ENCODE measurements at places on chromosomes 1 and 21.

DNA sequence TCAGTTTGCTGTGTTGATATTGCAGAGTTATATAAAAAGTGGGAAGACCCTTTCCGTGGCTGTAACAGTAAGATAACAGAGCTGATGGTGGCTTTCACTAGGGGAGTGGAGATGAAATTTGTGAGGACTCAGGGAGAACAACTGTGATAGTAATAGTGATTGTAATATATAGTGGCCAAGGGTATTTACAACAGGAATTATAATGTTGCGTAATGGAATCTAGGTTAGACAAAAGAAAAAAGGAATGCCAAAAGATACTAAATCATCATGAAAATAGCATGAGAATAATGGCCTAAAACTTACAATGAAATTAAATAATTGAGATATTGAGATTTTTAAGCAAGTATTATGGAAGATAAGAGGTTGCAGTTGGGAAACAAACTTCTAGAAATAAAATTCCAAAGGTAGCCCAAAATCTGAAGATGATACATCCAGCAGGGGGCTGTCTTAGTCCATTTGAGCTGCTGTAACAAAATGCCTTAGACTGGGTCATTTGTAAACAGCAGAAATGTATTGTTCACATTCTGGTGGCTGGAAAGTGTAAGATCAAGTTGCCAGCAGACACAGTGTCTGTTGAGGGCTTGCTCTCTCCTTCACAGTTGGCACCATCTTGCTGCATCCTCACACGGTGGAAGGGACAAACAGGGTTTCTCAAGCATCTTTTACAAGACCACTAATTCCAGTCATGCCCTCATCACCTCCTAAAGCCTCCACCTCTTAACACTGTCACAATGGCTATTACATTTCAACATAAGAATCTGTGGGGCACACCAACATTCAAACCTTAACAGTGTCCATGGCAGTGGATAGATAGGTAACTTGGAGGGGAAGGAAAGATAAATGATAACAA lies 711.2 kb downstream of the MRPL39 start:
- peak; percentile 4 for DNase-seq
- no peaks in the 10 kb centered on the region for H3K36me3 ChIP-seq
- H3K4me3 ChIP-seq, result no peak overlapping the region
- no peaks in the 10 kb centered on the region for H3K27me3 ChIP-seq
- no peak overlapping the region for H3K27ac ChIP-seq
- H3K4me1 ChIP-seq, result no peaks in the 10 kb centered on the region

DNA sequence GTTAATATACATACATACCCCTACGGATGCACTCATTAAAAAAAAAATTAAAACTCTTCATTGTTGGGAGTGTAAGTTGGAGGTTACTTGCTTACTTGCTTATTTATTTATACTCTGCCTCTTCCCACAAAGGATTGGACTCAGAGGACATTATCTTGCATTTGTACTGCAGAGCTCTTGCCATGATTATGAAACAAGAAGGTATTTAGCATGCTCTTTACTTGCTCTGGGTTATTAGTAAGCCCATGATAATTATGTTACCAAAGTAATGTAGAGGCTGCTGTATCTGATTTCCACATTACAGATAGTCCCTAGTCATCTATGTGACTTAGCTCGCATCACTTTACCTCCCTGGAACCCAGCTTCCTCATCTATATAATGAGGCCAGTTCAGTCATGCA lies 355.1 kb upstream of the PTBP2 start:
- DNase-seq, result no peak
- peaks cover 12% of the 10 kb centered on the region for H3K4me1 ChIP-seq
- H3K27me3 ChIP-seq, result no peaks in the 10 kb centered on the region
- H3K27ac ChIP-seq, result no peak overlapping the region
- no peak overlapping the region for H3K4me3 ChIP-seq
- H3K36me3 ChIP-seq, result no peaks in the 10 kb centered on the region

DNA sequence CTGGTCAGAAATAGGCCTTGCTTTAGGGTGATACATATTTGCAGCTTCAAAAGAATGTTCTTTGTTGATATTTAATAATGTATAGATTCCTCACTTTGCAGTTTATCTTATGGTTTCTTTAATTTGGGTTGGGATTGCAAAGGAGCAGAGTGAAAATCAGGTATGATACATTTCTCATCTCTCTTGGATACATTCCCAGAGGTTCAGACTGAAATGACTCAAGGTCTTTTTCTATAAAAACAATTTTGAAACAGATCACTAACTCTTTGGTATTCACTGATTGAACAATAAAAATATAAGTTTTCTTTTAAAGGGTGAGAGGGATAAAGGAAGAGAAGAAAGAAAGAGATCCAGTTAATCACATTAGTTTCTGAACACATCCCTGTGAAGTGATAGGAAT lies 606.5 kb upstream of the CAMK1G start:
- H3K4me1 ChIP-seq, result no peaks in the 10 kb centered on the region
- peaks cover 5% of the 10 kb centered on the region for H3K27me3 ChIP-seq
- no peak overlapping the region for H3K4me3 ChIP-seq
- no peak overlapping the region for H3K27ac ChIP-seq
- H3K36me3 ChIP-seq, result no peaks in the 10 kb centered on the region

- no peaks in the 10 kb centered on the region for H3K4me1 ChIP-seq
- H3K27me3 ChIP-seq, result no peaks in the 10 kb centered on the region
- H3K27ac ChIP-seq, result no peak overlapping the region
- no peaks in the 10 kb centered on the region for H3K36me3 ChIP-seq
These were observed 511.1 kb upstream of the ADGRL4 start for GRCh38 chr1:79517470-79518224.

GRCh38 chr21:42376338-42376982 lies 10.1 kb upstream of the TFF1 start:
- peaks cover 43% of the 10 kb centered on the region for H3K4me1 ChIP-seq
- H3K36me3 ChIP-seq, result peaks cover 75% of the 10 kb centered on the region
- no peaks in the 10 kb centered on the region for H3K27me3 ChIP-seq
- H3K4me3 ChIP-seq, result no peak overlapping the region

DNA sequence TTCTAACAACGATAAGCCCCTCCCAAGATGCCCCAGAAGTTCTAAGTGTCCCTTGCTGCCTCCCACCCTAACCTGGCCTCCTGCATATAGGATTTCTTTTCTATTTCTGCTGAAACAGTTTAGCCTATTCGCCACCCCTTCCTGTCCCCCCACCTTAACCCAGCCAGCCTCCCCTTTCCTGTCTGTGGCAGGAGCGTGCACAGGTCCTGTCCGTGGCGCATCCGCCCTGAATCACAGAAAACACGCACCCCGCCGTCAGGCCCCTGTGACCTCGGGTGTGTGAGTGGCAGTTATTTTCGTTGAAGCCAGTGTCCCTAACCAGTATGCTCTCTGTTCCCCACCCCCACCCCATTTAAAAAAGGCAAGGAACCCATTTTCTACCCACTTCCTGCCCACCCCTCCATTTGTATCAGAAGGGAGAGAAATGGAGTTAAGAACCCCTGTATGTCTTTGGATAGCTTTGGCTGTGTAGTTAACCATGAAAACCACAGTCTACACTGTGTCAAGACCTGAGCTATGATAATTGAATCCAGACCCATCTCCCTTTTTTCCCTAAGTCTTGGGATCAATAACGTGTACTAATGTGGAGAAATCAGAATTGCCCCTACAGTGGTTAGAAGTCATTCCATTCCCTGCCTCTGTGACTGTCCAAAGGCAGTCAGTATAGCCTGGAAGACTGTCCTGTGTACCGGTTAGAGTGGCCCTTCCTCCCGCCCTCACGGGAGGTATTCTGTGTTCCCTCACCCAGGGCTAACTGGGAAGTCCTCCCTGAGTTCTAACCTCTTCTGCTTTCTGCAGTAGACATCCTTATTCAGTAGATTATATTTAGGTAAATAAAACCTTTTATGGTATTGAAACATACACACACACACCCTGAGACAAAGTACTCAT lies 1.8 kb downstream of the PLEKHO1 start:
- peaks cover 45% of the 10 kb centered on the region for H3K4me1 ChIP-seq
- H3K36me3 ChIP-seq, result peaks cover 23% of the 10 kb centered on the region
- peak overlapping the region; percentile 82 for H3K4me3 ChIP-seq
- DNase-seq, result peak; percentile 74
- H3K27ac ChIP-seq, result peak overlapping the region; percentile 86

GRCh38 chr1:207076181-207076955 lies 12.3 kb upstream of the C4BPB start:
- H3K4me1 ChIP-seq, result peaks cover 7% of the 10 kb centered on the region
- DNase-seq, result no peak
- no peak overlapping the region for H3K27ac ChIP-seq
- peaks cover 5% of the 10 kb centered on the region for H3K27me3 ChIP-seq
- H3K4me3 ChIP-seq, result no peak overlapping the region

GRCh38 chr1:19481826-19482398 lies 3.4 kb downstream of the CAPZB start:
- H3K27me3 ChIP-seq, result no peaks in the 10 kb centered on the region
- no peak for DNase-seq
- peaks cover 76% of the 10 kb centered on the region for H3K4me1 ChIP-seq
- no peak overlapping the region for H3K4me3 ChIP-seq
- peaks cover 34% of the 10 kb centered on the region for H3K36me3 ChIP-seq
- H3K27ac ChIP-seq, result peak overlapping the region; percentile 91

GRCh38 chr1:2503554-2504224 lies 22.7 kb downstream of the PANK4 start:
- H3K27me3 ChIP-seq, result no peaks in the 10 kb centered on the region
- no peak for DNase-seq
- no peak overlapping the region for H3K27ac ChIP-seq
- no peaks in the 10 kb centered on the region for H3K36me3 ChIP-seq
- no peak overlapping the region for H3K4me3 ChIP-seq
- H3K4me1 ChIP-seq, result peaks cover 12% of the 10 kb centered on the region

GRCh38 chr1:119388450-119388849 lies 19.9 kb downstream of the HAO2 start:
- no peak for DNase-seq
- H3K4me3 ChIP-seq, result no peak overlapping the region
- no peaks in the 10 kb centered on the region for H3K36me3 ChIP-seq
- no peaks in the 10 kb centered on the region for H3K4me1 ChIP-seq
- H3K27me3 ChIP-seq, result peaks cover 7% of the 10 kb centered on the region

DNA sequence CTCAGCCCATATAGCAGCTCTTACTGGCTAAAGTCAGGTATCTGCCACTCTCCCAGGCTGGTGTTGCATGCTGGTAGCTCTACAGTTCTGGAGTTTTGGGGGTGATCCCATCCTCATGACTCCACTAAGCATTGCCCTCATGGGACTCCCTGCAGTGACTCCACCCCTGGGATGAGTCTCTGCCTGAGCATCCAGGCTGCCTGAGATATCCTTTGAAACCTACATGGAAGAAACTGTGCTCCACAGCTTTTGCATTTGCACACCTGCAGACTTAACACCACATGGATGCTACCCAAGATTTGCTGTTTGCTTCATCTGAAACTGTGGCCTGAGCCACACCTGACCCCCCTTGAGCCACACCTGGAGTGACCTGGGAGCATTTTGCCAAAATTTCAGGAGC lies 226.4 kb downstream of the C1orf94 start:
- no peaks in the 10 kb centered on the region for H3K4me1 ChIP-seq
- no peaks in the 10 kb centered on the region for H3K36me3 ChIP-seq
- H3K27me3 ChIP-seq, result peaks cover 7% of the 10 kb centered on the region
- H3K27ac ChIP-seq, result no peak overlapping the region
- no peak for DNase-seq

- H3K27ac ChIP-seq, result no peak overlapping the region
- H3K27me3 ChIP-seq, result no peaks in the 10 kb centered on the region
- H3K4me1 ChIP-seq, result no peaks in the 10 kb centered on the region
- peak; percentile 6 for DNase-seq
These were observed 1695.3 kb downstream of the BRINP3 start for GRCh38 chr1:188782220-188782841.

DNA sequence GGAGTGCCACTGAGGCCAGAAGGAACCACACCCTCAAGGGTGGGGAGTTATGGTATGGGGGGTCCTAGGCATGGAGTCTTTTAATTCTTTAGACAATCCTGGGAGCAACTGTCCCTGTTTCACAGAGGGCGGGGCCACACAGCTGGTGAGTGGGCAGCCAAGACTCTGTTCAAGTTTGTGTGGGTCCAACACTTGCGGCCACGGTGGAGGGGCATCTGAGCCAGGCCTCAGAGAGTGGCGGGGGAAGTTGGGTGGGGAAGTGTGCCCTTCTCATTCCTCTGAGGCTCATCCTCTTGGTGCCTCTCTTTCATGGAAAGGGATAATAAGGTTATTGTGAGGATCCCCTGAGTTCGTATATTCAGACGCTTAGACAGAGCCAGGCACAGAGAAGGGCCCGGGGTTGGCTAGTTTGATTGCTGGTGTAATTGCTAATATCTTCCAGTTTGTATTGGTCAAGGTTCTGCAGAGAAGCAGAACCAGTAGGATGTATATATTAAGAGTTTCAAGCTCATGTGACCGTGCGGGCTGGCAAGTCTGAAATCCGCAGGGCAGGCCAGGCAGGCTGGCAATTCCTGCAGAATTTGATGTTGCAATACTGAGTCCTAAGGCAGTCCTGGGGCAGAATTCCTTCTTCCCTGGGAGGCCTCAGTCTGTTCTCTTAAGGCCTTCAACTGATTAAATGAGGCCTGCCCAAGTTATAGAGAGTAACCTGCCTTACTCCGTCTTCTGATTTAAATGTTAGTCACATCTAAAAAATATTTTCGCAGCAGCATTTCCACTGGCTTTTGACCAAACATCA lies 15.9 kb downstream of the PCSK9 start:
- no peak overlapping the region for H3K27ac ChIP-seq
- DNase-seq, result no peak
- H3K27me3 ChIP-seq, result no peaks in the 10 kb centered on the region
- no peaks in the 10 kb centered on the region for H3K36me3 ChIP-seq

DNA sequence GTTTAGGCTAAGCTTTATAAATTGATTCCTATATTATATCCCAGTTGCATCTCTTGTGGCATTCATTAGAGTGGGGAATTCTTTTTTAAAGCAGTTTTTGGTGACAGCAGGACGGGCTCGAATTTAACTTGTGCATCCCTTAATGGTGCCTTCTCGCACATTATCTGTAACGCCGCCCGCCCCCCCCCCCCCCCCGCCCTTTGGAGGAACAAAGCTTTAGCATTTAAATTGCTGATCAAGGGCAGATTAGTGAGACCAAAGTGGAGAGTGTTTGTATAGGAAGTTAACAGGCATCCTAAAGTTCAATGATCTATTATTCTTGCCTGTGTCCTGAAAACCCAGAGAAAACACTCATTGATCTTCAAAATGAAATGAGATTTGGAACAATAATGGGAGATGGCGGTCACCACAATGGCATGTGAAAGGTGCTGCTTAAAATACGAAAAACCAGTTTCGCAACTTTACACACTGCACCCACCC lies 2.2 kb downstream of the LMO4 start:
- peaks cover 29% of the 10 kb centered on the region for H3K27me3 ChIP-seq
- H3K36me3 ChIP-seq, result peaks cover 12% of the 10 kb centered on the region
- peak overlapping the region; percentile 72 for H3K4me3 ChIP-seq
- H3K4me1 ChIP-seq, result peaks cover 56% of the 10 kb centered on the region

GRCh38 chr1:43463479-43463878 lies 9.7 kb upstream of the HYI start:
- peaks cover 3% of the 10 kb centered on the region for H3K27me3 ChIP-seq
- no peak overlapping the region for H3K27ac ChIP-seq
- H3K4me1 ChIP-seq, result peaks cover 7% of the 10 kb centered on the region
- DNase-seq, result no peak
- H3K4me3 ChIP-seq, result no peak overlapping the region
